A549 treated with GW870086 at 1 μM for 4 hours (cell line): ENCODE measurements at places on chromosomes 12 and 14. TPM values are rescaled to one million over a fixed set of nuclear protein-coding genes. Genes with fewer than 3 reads are reported as not detected.

The NKX2-1 gene
- 0.05 to 0.10 TPM in 2 of 5 replicates, not detected in the others for total RNA-seq

The CTDSP2 gene
- total RNA-seq = 36.8 to 50.5 TPM (median 46.0 TPM) in 5 replicates

The TMEM253 gene
- total RNA-seq = 0.58 to 1.1 TPM (median 0.85 TPM) in 5 replicates

The SLC16A7 gene
- 0.08 to 0.41 TPM (median 0.14 TPM) in 5 replicates for total RNA-seq

The NAP1L1 gene
- 522 to 674 TPM (median 642 TPM) in 5 replicates for total RNA-seq
